Activated CD4-positive, alpha-beta T cell treated with anti-CD3 and anti-CD28 coated beads for 4 hours (primary cell): ENCODE measurements at places on chromosomes 2 and 18.

- no peak for DNase-seq
Measured at GRCh38 chr2:197131558-197131855, 179.1 kb downstream of the ANKRD44 start.

GRCh38 chr2:33500177-33500576, 23.7 kb downstream of the RASGRP3 start:
- no peak for DNase-seq

DNA sequence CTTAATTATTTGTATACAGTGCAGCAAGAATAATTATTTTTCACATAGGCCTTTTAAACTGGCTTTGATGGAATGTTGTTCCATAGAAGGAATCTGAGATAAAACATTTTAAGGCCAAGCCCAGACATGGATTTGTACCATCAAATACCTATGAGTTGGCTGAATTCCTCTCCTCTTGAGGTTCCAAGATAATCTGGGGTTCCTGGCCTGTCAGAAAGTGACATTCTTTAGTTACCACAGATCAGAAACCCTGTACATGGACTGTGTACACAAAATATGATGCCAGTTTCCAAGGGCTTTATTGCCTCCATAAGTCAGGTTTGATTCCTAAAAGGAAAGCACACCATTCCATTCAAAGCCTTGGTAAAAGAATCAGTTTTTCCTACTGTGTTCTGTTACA, 1256.7 kb upstream of the NRXN1 start:
- no peak for DNase-seq

- DNase-seq = no peak
Measured at GRCh38 chr18:49082714-49083688, 132.2 kb upstream of the SMAD7 start.

- no peak for DNase-seq
Measured at GRCh38 chr2:18049325-18049724, 170.9 kb downstream of the KCNS3 start.

GRCh38 chr2:217331523-217332416, 471.9 kb upstream of the TNP1 start:
- no peak for DNase-seq

DNA sequence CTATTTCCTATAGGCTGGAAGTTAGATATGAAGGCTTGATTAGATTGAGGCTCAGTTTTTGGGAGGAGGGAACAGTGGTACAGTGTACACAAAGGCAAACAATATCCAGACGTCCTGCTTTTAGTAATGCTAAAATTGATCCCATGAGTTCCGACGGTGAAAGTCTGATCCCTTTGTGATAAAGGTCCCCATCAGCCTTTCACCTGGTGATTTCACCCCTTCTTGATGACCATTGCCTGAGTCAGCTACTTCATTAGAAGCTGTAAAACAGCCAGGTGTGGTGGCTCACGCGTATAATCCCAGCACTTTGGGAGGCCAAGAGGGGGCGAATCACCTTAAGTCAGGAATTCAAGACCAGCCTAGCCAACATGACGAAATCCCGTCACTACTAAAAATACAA, 29.7 kb downstream of the TWSG1 start:
- no peak for DNase-seq

DNA sequence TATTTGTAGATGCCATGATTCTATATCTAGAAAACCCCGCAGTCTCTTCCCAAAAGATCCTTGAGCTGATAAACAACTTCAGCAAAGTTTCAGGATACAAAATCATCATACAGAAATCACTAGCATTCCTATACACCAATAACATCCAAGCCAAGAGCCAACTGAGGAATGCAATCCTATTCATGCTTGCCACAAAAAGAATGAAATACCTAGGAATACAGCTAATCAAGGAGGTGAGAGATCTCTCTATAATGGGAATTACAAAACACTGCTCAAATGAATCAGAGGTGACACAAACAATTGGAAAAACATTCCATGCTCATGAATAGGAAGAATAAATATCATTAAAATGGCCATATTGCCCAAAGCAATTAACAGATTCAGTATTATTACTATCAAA, 551.4 kb upstream of the SLC39A10 start:
- no peak for DNase-seq

- peak; percentile 13 for DNase-seq
Measured at GRCh38 chr2:118223992-118224894, 136.0 kb downstream of the INSIG2 start.

DNA sequence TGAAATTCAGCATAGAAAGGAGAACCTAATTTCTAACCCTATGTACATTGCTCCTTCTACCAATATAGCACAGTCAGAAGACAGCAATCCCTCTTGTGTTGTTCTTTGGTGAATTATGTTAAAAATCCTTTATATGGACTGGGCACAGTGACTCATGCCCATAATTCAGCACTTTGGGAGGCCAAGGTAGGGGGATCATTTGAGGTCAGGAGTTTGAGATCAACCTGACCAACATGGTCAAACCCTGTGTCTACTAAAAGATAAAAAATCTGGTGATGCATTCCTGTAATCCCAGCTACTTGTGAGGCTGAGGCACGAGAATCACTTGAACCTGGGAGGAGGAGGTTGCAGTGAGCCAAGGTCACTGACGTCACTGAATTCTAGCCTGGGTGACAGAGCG, 195.6 kb downstream of the TMX3 start:
- no peak for DNase-seq

DNA sequence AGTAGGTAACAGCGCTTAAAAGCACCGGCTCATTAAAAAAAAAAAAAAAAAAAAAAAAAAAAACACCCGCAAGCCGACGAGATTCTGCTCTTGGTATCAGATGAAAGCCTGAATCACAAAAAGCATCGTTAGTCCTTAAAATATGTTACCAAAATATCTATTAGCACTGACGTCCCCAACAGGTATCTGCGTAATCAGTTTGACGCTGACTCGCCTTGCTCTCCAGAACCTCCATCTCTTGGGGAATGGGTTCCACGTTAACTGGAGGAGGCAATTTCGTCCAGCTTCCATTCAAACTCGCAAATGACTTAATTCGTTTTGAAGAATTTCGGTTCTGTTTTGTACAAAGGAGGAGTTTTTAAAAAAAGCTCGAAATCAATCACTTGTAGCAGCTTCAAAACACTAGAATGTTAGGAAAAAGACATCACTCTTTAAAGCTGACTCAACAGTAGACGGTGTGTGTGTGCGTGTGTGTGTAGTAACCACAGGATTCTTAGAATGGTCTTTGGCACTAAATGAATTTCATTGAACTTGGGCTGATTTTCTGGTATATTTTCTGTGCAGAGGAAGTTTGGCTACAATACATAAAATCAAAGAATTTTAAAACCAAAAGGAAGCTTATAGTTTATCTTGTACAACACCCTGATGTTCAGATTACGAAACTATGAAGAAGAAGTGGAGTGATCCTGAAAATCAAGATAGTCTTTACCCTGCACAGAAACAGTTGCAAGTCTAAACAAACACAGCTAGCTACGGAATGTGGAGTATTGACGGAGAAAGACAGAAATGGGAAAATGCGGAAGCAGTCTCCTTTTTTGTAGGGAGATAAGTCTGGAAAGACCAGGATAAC, 1.1 kb upstream of the PGAP1 start:
- DNase-seq = peak; percentile 65

- no peak for DNase-seq
Measured at GRCh38 chr18:44713435-44713834, 32.7 kb downstream of the SETBP1 start.

- DNase-seq = no peak
Measured at GRCh38 chr2:199471443-199472057, 13.8 kb upstream of the SATB2 start.
